ENCODE measurements at places on chromosomes 5 and 9. TPM values are rescaled to one million over a fixed set of nuclear protein-coding genes. Genes with fewer than 3 reads are reported as not detected.

- no peak for DNase-seq
Observed at GRCh38 chr9:134271338-134272301, 54.6 kb upstream of the RXRA start.

GRCh38 chr9:94945197-94946144 lies 219.0 kb downstream of the AOPEP start:
- peak; percentile 82 for DNase-seq

DNA sequence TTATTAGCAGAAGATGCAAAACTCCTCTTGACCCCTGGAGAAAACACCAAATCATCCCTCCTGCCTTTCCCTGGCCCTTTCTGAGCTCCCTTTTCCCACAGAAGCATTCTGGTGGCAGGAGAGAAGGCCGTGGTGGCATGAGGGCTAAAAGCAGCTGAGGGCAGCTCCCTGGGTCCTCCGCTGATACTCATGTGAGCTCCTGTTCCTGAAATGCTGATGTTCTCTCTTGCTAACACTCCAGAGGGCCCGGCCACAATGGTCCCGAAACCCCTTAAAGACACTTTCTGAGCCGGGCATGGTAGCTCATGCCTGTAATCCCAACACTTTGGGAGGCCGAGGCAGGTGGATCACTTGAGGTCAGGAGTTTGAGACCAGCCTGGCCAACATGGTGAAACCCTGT lies 183.1 kb downstream of the HSPA4 start:
- no peak for DNase-seq

The LAMC3 gene
- 0.51 TPM for total RNA-seq

DNA sequence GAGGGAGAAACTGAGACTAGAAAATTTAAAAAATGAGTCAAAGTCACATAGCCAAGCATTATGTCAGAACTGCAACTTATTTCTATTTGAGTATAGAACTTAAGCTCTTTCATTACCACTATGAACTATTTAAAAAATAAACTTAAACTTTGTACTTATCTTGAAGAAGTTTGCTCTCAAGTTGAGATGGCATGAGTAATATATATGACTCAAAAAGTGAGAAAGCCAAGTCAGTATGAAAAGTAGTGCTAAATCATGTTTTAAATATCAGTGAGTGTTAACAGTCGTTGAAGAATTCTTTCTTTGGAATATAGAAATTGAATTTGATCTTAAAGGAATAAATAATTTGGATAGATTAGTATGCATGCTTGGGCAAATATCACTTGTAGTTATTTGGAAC lies 36.3 kb upstream of the CDH10 start:
- DNase-seq = no peak

Data from dermis blood vessel endothelial cell (primary cell).